Mesothelial cell of epicardium (in vitro differentiated cells): ENCODE measurements at places on chromosomes 5 and 9.

- no peak for DNase-seq
Measured at GRCh38 chr9:124747065-124747464, 24.0 kb downstream of the NR6A1 start.

GRCh38 chr5:43155394-43156096 is 34.8 kb downstream of the ZNF131 start:
- DNase-seq: no peak

GRCh38 chr9:124860582-124861341 is 995 bp downstream of the RPL35 start:
- no peak for DNase-seq

- DNase-seq: no peak
Measured at GRCh38 chr5:42301349-42301748, 121.9 kb upstream of the GHR start.

GRCh38 chr9:113519426-113520108 is 56.0 kb downstream of the RGS3 start:
- DNase-seq: no peak

- DNase-seq: no peak
Measured at GRCh38 chr9:106479679-106480078, 383.3 kb upstream of the ZNF462 start.

GRCh38 chr5:79746642-79747569 is 57.3 kb downstream of the CMYA5 start:
- DNase-seq: no peak

GRCh38 chr5:53166183-53166495 is 56.6 kb upstream of the MOCS2 start:
- DNase-seq: no peak
